GM12891 (cell line): ENCODE measurements at places on chromosomes 4 and X.

- DNase-seq: no peak
Observed at GRCh38 chr4:67152976-67153375, 392.3 kb downstream of the CENPC start.

- DNase-seq: no peak
Observed at GRCh38 chrX:150907474-150907873, 9.0 kb upstream of the CD99L2 start.

- DNase-seq: no peak
Observed at GRCh38 chr4:4865705-4866123, 6.2 kb downstream of the MSX1 start.

DNA sequence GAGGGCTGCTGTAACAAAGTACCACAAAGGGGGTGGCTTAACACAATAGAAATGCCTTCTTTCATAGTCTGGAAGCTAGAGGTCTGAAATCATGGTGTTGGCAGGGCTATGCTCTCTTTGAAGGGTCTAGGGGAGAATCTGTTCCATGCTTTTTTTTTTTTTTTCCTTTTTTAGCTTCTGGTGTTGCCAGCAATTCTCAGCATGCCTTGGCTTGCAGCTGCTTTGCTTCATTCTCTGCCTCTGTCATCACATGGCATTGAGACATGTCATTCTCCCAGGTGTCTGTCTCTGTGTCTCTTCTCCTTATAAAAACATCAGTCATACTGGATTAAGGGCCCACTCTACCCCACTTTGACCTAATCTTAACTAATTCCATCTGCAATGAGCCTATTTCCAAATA, 78.6 kb upstream of the BOD1L1 start:
- no peak for DNase-seq

GRCh38 chrX:1330605-1331004, 6.0 kb upstream of the IL3RA start:
- no peak for DNase-seq

GRCh38 chr4:184215709-184216328, 1.9 kb downstream of the ENPP6 start:
- no peak for DNase-seq

DNA sequence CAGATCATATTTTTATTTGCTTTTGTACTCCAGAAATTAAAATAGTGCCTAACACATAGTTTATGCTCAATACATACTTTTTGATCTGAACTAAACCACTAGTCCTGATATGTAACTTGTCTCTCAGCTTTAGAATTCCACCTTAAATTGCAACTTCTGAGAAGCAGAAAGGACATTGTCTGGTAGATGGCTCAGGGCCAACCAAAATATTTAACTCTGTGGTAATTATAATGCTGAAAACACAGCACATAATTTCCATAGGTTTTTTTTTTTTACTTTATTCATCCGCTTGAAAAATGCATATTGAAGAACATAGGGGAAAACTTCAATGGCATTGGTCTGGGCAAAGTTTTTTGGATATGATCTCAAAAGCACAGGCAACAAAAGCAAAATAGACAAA, 59.3 kb downstream of the AREG start:
- DNase-seq: no peak
